ENCODE measurements at places on chromosomes 1 and 21.

DNA sequence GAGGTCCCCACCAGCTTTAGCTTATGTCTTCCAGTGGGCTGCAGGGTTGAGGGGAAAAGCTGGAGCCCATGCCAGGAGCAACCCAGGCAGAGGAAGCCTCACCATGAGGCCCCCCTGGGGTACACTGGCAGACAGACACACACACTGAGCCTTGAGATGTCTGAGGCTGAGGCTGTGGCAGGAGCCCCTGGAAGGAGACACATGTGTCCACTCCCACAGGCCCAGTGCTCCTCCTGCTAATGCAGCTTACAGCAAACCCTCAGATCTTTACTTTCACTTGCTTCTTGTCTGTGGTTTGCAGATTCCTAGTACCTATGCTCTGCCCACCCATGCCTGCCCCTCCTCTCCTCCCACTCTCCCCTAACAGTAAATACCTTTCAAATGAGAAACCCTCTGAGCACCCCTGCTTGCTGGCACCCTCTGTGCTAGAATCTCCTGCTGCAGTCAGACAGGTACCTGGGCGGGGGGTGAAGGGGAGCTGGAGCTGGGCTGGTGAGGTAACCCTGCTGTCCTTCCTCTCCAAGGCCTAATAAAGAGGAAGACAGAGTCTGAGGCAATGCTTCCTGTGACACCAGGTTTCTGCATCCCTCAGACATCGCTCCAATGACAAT is 63.4 kb upstream of the NEK2 start:
- DNase-seq = no peak

DNA sequence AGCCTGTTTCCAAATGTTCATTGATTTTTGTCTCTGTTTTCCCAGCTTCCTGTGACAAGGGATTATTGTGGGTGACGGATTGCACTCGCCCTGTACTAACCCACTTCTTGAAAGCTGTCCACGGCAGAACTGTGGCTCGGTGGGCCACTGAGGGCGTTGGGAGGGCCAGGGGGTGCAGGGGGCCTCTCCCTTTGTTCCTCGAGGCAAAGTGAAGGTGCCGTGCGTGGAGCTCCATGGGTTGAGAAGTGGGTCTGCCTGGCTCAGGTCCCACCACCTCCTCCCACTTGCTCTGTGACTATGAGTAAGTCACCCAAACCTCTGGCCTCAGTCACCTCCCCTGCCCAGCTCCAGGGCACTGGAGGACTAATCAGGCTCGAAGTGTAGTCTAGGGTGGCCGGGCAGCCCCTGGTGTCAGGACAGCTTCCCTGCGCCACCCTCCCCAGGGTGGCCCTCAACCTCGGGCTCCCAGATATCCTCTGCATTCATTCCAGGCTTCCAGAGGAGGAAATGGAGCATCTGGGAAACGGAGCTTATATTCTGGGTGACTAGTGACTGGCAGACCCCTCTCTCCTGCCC is 148.6 kb downstream of the NPHP4 start:
- DNase-seq = no peak

- DNase-seq = no peak
Measured at GRCh38 chr1:32773764-32774463, 43.2 kb downstream of the YARS1 start.

DNA sequence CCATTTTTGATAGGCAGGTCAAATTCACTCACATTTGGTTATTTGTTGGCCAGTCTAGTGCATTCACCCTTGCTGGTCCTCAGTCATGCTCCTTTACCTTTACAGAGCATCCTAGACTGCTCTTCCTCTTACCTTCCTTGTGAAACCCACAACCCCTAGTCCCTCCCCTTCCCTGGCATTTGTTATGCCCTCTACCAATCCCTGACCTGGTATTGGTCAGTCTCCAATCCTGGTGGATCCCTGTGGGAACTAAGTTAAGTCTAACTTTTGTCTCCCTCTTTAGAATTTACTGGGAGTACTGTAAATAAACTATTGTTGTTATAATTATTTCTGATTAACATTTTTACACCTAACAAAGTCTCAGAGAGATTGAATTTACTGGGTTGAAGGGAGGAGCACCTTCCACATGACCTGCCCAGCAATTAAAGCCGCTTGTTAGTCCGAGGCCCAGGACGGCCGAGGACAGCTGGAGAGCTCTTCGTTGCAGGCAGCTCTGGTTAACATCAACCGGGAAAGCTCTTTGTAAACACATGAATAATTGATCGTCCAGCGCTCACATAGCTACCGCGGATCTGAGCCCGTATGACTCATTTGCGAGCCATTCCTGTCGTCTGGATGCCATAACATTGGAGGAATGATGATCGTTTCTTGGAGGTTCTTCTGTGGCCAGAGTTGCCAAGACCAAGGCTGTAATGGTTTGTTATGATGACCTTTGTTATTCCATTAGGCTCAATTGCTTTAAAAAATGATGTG is 31.9 kb downstream of the MTARC1 start:
- DNase-seq = no peak

- DNase-seq = peak; percentile 18
Measured at GRCh38 chr1:33876970-33877650, 13.2 kb downstream of the HMGB4 start.

DNA sequence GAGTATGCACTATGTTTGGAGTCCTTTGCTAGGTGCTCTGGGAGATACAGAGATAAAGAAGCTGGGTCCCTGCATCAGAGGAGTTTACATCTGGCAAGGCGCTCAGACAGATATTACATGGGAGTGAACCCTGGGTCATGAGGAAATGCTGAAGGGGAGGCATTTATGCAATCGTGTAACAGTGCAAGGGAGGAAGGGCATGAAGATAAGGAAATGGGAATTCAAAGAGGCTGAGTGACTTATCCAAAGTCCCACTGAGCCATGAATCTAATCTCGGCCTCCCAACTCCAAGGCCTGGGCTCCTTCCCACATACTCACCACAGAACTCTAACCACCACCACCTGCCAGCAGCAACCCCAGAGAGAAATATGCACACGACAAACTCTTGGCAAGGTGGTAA is 51.6 kb downstream of the FAM163A start:
- DNase-seq = no peak

- DNase-seq = no peak
Measured at GRCh38 chr1:202283991-202284390, 57.7 kb downstream of the UBE2T start.

DNA sequence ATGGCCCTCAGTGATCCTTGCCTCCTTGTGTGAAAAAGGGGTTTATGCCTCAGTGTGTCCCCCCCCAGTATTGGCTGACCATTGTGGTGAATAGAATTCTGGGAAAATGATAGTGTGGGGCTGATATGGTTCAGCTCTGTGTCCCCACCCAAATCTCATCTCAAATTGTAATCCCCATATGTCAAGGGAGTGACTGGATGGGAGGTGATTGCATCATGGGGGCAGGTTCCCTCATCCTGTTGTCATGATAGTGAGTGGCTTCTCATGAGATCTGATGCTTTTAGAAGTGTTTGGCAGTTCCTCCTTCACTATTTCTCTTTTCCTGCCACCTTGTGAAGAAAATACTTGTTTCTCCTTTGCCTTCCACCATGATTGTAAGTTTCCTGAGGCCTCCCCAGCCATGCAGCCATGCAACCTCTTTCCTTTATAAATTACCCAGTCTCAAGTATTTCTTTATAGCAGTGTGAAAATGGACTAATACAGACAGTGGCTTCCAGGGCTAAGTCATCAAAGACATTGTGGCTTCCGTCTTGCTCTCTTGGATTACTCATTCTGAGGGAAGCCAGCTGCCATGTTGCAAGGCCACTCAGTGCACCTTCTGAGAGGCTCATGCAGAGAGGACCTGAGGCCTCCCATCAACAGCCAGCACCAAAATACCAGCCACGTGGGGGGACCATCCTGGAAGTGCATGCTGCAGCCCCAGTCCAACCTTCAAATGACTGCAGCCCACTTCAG is 40.6 kb upstream of the SOD1 start:
- no peak for DNase-seq

GRCh38 chr1:206577626-206578025 is 34.6 kb downstream of the EIF2D start:
- no peak for DNase-seq

DNA sequence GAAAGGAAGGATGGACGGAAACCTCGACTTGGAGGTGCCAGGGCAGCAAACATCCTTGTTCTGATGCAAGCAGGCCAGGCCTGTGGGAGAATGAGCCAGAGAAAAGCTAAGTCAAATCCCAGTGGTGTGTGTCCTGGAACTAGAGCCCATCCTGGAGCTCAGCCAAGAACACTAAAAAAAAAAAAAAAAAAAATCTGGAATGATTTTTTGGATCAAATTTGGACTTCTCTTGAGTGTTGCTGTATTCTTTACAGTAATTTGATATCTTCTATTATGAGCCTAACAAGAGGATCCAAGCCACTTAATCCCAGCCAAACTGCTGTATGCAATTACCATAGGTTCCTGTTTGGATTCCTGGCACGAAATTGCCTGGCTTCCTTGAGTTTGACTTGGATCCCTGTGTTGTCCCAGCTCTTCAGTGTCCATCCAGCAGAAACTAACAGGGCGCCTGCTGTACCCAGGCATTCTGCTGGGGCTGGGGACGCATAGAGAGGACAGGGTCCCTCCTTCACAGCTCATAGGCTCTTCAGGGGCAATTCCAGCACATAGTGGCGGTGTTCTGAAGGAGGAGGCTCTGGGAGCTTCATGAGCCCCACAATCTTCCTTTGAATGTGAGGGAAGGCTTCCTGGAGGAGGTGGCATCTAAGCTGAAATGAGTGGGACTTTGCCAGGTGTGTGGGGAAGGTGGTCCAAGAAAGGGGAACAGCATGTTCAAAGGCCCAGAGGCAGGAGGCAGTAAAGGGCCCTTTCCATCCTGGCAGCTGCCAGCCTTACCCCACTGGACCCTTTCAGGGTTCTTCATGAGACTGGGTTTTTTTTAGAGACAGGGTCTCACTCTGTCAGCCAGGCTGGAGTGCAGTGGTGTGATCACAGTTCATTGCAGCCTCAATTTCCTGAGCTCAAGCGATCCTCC is 24.7 kb downstream of the EPHX1 start:
- DNase-seq = peak; percentile 70

- no peak for DNase-seq
Measured at GRCh38 chr1:153375511-153375910, at the start of gene S100A12. S100A12 (minus strand) TSS chr1:153375621; CDS start chr1:153374592, 1,029 bp downstream.

DNA sequence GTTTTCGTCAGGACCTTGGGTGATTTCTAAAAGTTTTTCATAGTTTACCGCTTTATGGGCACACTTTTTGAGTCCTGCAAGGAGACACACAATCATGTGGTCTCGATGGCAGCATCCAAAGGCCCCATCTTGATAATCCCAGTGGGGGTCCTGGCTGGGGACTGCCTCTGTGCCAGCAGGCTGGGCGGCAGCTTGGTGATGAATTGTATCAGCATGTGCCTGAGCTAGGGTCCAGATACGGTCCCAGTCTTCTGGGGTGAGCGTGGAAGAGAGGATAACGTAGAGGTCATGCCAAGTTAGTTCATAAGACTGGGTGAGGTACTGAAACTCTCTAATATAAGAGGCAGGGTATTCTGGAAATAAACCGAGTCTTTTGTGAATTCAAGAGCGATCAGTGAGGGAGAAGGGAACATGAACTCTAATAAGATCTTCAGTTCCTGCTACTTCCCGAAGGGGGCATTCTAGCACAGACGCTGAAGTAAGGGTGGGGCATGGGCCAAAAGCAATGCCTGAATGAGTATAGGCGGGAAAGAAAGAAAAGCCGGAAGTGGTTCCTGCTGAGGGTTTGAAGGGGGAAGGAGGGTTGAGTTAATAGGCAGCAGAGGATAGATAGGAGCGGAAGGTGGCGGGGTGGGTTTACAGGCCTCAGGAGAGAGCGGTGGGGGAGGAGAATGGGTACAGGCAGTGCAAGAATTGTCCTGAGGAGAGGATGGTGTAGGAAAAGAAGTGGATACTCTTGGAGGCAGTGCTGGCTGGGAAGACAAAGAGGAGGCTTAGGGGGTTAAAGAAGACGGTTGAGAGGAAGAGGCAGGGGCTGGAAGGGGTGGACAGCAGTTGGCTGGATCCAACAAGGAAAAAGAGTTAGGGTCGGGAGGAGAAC is 1.6 kb downstream of the ERVH48-1 start:
- DNase-seq = peak; percentile 98

DNA sequence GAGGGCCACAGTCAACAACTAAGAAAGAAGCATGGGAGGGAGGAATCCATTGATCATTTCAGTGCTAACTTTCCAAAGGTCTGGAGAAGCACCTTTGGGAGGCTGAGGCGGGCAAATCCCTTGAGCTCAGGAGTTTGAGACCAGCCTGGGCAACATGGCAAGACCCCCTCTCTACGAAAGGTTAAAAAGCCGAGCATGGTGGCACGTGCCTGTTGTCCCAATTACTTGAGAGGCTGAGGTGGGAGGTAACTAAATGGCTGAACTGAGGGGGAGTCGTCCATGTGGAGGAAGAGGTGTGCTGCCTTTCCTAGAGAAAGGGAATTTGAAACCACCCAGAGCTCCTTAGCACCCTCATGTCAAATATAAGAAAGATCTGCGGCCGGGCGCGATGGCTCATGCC is 16.2 kb downstream of the MASP2 start:
- no peak for DNase-seq

DNA sequence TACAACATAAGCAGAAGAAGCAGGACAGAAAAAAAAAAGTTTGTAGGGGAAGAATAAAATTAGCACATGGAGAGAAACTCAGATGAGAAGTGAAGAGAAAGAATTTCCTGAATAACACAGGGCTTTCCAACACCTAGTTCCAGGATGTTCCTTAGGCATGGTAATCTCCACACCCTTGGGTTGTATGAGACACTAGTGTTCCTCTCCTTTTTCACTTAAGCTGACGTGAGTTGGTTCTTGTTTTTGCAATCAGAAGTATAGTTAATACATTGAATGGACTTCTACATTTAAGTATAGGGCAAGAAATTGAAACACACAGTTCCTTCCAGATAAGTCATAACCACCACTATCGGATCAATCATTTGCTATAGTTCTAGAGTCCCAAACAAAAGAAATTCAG is 51.0 kb downstream of the LPAR3 start:
- DNase-seq = no peak

DNA sequence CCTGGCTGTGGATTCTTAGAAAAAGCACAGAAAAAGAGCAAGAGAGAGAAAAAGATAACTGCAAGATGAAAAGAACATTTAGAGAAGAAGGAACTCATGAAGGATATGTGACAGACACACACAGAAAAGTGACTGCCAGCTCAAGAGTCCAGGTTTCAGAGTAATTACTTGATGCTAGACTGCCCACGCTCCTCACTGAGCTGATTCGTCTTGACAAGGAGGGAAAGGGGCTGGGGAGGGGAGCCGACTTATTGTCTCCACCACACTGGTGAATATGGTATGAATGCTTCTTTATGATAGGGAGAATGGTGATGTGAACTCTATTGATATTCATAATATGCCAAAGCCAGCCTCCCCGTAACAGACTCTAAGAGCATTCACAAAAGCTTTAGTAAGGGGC is 140.4 kb downstream of the BRINP2 start:
- no peak for DNase-seq

- no peak for DNase-seq
Measured at GRCh38 chr21:45872902-45873301, 108.7 kb upstream of the COL6A1 start.

GRCh38 chr21:37435120-37435519 is 68.5 kb downstream of the DYRK1A start:
- DNase-seq = no peak

DNA sequence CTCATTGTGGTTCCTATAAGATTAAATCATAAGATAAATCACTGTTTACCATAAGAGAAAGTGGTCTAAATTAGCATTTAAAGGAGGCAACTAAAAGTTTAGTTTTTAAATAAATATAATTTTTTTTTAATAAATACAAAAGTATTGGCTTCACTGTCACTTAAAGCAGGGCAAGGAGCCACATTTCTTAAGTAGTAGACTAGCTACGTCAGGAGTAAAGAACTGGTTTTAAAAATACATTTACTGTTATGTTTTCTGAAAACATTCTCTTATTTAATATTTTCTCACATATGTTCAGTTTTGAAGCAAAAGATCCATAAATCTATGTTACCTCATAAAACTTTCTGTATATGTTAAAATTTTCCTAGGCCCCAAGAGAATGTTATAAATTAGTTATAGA is 2.2 kb downstream of the ANGPTL1 start:
- no peak for DNase-seq

- no peak for DNase-seq
Measured at GRCh38 chr1:19068639-19069276, 112.3 kb upstream of the IFFO2 start.
